ENCODE measurements at places on chromosomes 4 and X.

GRCh38 chrX:18099745-18100144, 120.9 kb downstream of the BEND2 start:
- no peak for DNase-seq

DNA sequence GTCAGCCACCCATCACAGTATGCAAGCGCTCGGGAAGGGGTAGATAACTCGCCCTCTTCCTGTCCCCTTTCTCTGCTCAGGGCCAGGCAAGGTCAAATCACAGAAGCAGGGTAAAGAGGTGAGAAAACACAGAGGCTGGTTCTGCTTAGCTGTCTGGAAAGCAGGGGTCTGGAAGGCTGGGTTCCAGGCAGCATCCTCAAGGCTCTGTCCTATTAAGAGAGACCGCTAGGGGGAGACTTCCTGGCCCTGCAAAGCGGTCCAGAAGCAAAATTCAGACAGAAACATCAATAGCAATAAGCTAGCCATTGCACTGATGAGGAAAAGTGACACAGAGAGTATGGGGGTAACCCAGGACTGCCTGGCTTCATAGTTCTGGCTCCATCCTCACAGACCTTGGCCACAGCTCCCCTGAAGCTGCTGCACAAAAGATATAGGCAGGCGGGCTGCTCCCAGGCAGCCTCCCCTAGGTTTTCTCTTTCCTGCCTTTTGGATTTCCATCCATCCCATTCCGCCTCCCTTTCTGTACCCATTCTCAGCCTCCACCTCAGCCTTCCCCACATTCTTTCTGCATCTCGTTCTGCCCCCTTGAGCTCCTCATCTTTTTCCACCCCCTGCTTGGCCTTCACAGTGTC, 308.5 kb downstream of the EVC2 start:
- no peak for DNase-seq

GRCh38 chr4:22515145-22515887, 550 bp downstream of the ADGRA3 start:
- DNase-seq: peak; percentile 72

DNA sequence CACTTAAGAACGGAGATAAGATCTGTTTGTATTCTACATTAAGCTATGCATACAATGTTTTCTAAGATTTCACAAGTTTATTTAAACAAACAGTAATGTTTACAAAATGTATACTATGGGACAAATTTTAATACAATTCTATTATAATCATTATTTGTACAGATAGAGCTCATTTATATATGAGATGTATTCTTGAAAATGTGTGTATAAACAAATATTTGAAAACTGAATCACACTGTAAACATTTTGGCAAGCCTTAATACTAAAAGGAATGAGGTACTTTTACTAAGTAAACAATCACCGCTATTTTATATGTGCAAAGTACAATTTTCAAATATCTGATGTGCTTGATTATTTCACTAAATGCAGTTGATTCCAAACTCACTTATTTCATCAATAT, 119.2 kb upstream of the MAB21L2 start:
- DNase-seq: no peak

- DNase-seq: peak; percentile 46
Observed at GRCh38 chr4:178185517-178185916, 743.3 kb upstream of the AGA start.

GRCh38 chr4:111064342-111064993, 441.6 kb upstream of the PITX2 start:
- peak; percentile 78 for DNase-seq

DNA sequence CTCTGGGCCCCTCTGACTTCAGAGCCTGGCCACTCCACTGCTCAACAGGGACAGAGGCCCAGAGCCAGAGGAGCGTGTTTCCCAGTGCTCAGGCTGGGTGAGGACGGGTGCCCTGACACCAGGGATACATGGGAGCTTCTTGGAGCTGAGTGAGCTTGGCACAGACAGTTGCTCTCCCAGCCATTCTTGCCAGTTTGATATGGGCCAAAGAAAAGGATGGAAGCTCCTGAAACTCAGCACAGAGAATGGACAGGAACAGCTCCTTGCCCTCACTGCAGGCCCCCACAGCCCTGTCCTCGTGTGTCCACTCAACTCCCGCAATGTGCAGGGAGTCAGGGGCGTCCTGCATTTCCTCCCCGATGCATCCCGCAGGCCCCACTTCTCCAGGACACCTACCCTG, 38.8 kb downstream of the NSG1 start:
- DNase-seq: no peak

- DNase-seq: no peak
Observed at GRCh38 chr4:168945291-168945690, 64.8 kb downstream of the CBR4 start.

GRCh38 chr4:67460574-67460973, 84.7 kb downstream of the CENPC start:
- no peak for DNase-seq

GRCh38 chr4:86924811-86925210, 10.0 kb upstream of the AFF1 start:
- DNase-seq: peak; percentile 50

GRCh38 chr4:8843597-8843996, 28.0 kb downstream of the HMX1 start:
- DNase-seq: no peak

Measured in astrocyte (in vitro differentiated cells and primary cell).